ENCODE measurements at places on chromosomes 2 and 18.

DNA sequence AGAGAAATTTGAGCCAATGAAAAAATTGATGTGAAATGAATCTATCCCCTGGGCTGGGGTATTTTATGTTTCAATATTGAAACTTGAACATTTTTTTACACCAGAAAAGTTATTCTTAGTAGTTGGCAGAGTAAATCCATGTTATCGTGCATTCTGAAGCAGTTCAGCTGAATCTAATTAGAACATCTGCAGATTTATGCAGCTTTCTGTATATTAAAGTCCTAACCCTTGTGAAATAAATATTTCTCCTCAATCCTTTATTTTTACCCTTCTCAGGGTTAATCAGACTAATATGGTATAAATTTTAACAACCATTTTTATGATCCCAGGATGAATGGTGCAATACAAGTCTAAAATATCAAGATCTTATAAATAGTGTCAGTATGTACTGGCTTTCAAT lies 69.5 kb downstream of the CDH20 start:
- no peak for DNase-seq

GRCh38 chr18:6543330-6543908 lies 128.7 kb upstream of the L3MBTL4 start:
- DNase-seq = no peak

- no peak for DNase-seq
These were observed 3.7 kb downstream of the RIOK3 start for GRCh38 chr18:23456835-23457234.

DNA sequence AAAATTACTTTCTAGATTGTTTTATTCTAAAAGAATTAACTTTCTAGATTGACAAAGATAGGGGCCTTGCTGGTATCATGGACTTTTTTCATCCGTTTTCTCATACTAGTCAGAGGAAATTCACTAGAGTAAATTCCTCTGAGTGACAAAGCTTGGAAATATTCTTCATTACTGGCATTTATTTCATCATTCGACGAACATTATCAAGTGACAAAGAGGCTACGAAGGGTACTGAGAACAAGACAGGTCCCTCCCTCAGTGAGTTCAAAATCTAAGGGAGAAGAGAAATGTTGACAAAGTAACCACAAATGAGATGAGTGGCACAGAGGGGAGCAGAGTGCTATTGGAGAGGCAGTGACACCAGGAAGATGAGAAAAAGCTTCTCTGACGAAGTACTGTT lies 4.3 kb downstream of the EPG5 start:
- DNase-seq = no peak

DNA sequence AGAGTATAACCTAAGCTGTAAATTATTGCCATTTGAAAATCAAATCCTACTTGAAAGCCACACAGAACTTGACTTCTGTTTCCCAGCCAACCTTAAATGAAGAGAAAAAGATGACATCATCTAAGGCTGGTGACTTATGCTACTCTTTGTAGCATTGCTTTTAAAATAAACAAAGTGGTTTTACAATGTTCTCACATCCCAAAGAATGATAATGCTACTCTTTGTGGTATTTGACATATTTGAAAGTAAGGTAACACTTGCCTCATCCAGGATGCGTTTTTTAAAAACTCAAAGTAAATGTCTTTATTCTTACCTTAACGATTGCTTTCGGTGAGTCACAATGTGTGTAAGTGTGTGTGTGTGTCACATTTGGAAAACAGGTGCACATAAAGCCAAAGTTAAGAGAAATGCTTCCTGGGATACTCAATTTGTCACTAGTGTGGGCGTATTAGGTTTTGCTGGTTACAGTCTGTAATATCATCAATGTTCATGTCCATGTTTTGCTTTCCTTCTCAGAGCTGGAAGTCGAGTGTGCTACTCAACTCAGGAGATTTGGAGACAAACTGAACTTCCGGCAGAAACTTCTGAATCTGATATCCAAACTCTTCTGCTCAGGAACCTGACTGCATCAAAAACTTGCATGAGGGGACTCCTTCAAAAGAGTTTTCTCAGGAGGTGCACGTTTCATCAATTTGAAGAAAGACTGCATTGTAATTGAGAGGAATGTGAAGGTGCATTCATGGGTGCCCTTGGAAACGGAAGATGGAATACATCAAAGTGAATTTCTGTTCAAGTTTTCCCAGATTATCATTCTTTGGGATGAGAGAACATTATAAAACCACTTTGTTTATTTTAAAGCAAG lies 2.6 kb downstream of the PMAIP1 start:
- no peak for DNase-seq

- DNase-seq = no peak
These were observed 91.7 kb upstream of the TFCP2L1 start for GRCh38 chr2:121376535-121377250.

GRCh38 chr2:26243470-26244308 lies 743 bp downstream of the HADHA start:
- DNase-seq = no peak

DNA sequence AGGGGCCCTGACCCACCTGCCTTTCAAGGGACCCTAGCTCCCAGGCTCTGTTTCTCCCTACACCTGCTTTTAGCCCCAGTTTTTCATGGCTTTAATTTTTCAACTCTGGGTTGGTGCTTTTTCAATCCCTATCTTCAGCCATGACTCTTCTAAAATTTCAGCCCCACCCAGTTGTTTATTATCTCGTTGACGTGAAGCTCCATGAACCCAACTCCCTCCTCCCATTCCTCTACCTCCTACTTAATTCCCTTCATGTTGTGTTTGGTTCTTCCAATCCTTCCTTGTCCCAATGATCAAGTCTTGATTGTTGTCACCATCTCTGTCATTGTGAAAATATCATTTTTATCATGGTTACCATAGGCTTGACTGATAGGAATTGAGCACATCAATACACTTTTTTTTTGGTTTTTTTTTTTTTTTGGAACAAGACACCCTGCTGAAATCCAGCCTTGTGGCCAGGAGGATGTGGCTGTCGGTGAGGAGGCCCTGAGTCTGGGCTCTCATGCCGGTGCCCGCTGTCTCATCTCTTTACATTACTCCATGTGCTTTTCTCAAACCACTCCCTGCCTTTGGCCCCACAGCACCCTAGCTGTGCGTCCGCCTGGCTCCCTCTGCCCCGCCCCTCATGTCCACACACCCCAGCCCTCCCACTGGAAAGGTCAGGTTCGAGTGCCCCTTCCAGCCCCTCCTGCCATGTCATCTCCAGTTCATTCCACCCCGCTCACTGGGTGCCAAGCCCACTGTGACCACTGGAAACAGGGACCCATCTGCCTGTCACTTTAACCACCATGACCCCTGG lies 39.3 kb downstream of the NAPG start:
- no peak for DNase-seq

DNA sequence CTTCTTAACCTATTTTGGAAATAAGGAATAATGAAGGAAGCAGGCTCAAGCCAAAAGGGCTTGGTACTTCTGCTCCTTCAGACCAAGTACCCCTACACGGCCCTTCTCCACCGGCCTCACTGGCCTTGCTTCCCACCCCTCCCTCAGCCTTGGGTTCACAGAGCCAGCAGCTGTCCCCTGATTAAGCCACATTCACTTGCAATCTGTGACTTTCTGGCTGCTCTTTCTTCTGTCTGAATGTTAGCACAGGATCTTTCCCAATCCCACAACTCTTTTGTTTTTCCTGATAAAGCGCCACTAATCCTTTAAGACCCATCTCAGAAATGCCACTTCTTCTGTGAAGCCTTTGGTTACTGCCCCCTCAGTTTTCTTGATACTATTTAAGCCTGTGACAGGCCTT lies 52.4 kb downstream of the REEP1 start:
- DNase-seq = no peak

DNA sequence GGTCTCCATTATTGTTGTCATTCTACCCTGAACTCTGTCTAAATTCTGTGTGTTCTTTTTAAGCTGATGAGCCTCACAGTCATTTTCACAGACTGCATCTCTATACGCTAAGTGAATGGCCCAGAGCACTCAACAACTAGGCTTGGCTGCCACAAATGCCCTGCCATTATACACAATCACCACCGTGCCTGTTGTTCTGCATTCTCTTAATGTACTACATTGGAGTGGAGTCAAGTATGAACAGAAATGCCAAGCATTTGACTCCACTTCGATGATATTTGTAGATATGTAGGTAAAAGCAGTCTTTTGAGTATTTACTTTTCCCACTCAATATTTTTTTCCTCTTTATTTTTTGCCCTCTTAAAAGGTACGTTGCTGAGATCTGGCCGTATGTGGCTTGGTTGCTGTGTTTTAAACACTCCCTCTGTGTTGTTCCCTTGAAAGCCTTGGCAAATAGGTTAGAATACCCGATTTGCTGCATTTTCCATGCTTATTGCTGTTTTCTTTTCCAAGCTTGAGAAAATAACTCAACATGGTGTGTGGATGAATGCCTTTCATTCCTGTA lies 36.2 kb upstream of the TMEFF2 start:
- no peak for DNase-seq

GRCh38 chr18:58177004-58177717 lies 133.1 kb downstream of the NEDD4L start:
- DNase-seq = no peak

GRCh38 chr2:170713543-170714380 lies 1.4 kb upstream of the SP5 start:
- peak; percentile 26 for DNase-seq

- no peak for DNase-seq
These were observed 431.8 kb upstream of the MC4R start for GRCh38 chr18:60804415-60804814.

DNA sequence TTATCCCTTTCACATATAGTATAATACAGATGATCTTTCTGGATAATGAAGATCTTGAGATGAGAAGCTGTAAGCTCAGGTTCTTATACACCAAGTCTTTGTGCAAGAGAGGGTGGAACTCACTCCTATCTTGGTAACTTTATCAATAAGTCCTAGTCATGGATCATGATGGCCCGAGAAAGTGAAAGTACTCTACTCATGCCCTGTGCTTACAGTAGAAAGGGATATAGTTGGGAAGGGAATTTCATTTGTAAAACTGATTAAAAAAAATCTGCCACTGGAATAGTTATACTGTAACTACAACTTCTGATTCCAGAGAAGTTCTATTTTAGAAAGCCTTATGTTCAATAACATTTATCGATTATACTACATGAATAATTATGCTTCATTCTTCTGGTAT lies 51.8 kb downstream of the MYO3B start:
- no peak for DNase-seq

DNA sequence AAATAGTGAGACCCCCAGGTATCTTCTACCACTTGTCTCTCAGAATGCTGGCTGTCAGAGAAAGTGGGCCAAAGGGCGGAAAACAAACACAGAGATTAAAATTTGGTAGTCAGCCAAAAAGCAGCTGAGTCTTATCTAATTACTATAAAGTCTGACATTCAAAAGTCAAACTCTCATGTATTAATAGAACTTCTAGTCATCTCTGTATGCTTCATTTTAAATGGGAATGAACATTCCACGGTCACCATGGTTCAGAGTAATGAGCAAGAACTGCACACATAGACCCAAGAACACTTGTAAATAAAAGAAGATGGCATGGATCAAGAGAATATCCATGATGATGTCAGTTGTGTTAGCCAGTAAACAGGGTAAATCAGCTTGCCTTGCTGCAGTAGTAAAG lies 1267.0 kb upstream of the CHAC2 start:
- DNase-seq = no peak

DNA sequence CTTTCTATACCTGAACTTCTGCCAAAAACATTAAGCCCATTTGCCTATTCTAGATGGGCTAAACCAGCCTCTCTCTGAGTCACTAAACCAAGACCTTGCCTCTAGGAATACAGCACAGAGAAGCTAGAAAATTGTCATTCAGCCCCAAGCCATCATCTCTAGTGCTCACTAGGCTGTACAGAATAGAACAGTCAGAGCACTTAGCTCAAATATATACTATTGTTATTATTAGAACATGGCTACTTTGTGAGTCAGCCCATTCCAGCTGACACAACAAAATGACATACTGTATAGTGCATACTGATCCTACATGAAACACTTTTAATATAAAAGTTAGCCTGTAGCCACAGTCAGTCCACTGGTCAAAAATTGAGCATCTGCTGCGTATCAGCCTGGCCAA lies 418.8 kb downstream of the NRXN1 start:
- DNase-seq = no peak

DNA sequence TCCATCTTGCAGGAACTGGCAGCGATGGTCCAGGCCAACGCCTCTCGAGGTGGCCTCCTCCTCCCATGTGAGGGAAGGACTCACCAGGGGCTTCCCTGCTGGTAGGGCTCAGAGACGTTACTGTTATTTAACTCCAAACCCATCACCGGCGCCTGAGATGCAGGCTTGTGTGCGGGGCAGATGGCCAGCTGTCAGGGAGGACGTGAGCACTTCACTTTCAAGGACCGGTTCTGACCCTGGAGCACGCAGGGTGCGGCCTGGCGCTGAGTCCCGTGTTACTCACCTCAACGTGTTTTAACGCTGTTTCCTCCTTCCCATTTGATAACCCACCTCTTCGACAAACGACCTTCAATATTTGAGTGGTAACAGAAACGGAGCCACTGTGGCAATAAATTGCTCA lies 350.2 kb downstream of the ZNF516 start:
- DNase-seq = no peak

DNA sequence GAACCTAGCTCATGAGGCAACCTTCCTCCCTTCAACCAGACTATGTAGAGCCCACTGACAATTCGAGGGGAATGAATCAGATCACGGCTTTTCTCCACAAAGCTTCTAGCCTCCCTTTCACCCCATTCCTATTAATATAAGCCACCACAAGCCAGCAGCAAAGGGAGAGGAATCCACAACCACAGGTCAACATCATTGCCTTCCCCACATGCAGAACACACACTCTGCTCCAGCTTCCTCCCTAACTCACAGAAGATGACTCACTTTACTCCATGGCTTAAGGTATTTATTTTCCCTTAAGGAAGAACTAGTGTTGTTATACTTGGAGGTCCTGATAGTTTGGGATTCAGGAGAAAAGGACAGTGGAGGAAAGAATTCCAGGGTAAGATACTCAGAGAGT lies 272.2 kb downstream of the C1D start:
- DNase-seq = no peak

- DNase-seq = no peak
These were observed 26.3 kb downstream of the PLEKHA3 start for GRCh38 chr2:178506524-178506923.

DNA sequence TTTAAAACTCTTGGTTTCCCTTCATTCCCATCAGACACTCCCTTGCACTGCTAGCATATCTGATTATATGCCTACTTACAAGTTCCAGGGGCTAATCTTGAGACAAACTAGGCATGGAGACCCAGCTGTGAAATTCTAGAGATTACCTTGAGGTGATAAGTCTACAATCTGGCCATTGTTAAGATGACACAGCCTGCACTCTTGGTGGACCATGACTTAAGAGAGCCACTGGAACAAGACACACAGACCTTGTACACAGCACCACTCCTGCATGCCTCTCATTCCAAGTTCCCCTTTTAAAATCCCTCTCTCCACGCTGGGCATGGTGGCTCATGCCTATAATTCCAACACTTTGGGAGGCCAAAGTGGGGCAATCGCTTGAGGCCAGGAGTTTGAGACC lies 387.2 kb upstream of the DCC start:
- no peak for DNase-seq

Measured in GM12892 (cell line).